ENCODE measurements at places on chromosomes 12 and 14.

DNA sequence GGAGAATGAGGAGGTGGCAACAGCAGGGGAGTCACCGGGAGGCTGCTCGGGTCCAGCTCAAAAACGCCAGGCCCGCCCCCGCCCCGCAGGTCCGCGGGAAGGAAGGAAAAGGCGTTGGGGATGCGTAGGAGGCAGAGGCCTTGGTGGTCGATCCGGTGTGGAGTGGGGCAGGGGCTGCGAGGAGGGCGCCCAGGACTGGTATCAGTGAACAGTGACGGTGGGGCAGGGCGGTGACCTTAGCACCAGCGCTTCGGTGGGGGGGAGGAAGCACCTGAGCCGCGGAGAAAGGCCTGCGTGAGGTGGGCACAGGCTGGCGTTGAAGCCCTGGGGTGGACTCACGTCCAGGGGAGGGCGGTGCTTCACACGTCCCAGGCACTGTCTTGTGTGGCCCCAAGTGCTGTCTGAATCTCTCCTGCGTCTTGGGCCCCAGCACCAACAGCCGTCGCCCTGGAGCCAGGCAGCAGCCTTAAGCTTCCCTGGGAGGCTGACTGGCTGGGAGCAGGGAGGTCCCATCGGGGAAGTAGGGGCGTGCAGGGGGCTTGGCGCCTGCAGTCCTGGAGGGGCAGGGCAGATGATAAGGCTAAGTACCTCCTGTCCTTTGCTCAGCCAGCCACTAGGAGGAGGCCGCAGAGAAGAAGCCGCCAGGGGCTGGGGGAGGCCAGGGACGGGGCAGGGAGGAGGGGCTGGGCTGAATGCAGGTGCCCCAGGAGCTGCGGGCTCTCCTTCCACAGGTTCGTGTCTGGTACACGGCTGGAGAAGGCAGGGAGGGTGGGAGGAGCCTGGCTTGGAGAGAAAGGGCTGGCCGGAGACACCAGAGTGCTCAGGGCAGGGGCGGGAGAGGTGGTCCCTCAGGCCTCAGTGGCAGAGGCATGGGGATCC, 26.5 kb downstream of the ZBTB42 start:
- no peak for DNase-seq

DNA sequence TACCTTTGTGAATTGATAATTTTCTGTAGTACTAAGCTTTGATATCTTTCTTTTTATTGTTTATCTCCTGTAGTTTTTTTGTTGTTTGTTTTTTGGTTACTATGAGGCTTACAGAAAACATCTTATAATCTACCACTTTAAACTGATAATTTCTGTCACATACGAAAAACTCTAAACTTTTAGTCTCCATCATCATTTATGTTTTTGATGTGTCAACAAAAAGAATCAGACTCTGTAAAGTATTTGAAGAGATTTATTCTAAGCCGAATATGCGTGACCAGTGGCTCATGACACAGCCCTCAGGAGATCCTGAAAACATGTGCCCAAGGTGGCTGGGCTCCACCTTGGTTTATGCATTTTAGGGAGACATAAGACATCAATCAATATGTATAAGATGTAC, 167.1 kb upstream of the ARHGAP5 start:
- no peak for DNase-seq

DNA sequence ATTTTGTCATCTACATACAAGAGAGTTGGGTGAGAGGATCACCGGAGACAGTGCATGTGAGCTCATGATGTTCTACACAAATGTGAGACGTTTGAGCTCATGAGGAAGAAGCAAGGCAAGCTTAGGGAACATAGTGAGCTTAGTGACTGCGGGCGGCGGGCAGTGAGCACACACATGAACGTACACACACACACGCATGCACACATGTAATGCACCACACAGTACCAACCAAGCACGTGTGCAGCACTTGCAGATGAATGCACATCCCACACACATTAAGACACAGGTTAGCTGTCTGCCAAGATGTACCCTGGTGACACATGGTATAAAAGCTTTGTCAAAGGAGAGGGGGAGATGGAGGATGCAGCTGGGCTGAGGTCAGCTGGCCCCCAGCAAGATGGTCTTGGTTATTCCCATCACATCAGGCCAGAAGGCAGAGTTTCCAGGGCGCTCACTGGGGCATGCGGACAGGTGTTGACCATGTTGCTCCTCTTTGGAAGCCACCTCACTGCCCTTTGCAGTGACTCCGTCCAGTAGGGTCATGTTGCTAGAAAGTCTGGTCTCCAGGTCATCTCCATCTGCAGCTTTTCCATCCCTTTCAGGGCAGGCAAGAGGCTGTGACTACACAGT, 8.7 kb upstream of the CACNA2D4 start:
- no peak for DNase-seq

- DNase-seq: no peak
Observed at GRCh38 chr12:12714276-12715021, 2.7 kb upstream of the CDKN1B start.

DNA sequence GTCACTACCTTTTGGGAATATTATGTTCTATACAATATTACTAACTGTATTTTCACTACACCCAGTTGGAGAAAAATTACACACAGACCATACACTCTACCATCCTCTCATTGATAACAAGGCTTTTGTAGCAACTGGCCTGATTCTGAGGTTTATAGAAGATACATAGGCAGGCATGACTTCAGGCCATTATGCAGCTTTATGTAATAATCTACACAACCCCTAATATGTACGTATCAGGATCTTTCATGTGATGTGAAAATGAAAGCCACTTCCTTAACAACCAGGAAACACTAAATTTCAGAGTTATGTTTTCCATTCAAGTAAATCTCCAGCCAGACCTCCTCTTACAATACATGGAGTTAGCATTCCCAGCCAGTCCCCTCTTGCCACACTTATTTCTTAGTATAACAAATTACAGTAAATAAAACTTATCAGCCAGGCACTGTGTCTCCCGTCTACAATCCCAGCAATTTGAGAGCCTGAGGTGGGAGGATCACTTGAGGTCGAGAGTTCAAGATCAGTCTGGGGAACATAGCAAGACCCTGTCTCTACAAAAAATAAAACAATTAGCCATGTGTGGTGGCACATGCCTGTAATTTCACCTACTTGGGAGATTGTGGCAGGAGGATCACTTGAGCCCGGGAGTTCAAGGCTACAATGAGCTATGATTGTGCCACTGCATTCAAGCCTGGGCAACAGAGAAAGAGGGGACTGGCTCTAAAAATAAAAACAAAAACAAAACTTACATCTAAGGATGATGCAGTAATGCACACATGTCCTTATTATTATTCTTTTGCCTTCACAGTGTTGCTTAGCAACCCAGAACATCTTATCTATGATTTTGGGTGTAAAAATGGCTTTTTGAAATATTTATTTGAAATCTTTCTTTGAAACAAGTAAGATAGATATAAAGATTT, 10.4 kb upstream of the OSBPL8 start:
- DNase-seq: no peak

DNA sequence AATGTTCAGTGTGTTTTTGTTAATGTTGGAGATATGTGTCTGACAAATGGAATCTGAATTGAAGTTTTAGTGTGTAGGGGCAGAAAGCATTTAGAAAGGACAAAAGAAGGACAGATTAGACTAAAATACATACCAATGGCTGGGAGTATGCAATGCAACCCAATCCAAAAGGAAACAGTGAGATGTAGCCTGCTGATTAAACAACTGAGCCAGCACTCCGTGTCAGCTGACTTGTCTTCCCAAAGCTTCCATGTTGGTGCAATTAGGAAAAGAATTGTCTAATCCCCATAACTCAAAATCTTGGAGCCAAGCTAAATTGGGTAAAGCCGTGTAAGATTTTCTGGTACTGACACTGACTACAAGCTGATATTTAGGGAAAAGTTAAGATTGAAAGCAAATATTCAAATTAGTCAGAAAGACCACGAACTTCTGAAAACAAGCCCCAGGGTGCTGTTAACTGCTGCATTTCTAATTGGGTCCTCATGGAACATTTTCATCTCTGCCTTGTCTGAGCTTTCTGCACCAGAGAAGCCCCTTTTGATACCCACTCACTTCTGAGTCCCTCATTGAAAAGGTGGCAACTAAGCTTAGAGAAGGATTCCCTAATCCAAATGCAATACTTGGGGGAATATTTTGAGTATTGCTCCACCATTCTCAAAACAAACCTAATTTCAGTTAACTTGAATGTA, 109.1 kb downstream of the DAD1 start:
- DNase-seq: no peak

DNA sequence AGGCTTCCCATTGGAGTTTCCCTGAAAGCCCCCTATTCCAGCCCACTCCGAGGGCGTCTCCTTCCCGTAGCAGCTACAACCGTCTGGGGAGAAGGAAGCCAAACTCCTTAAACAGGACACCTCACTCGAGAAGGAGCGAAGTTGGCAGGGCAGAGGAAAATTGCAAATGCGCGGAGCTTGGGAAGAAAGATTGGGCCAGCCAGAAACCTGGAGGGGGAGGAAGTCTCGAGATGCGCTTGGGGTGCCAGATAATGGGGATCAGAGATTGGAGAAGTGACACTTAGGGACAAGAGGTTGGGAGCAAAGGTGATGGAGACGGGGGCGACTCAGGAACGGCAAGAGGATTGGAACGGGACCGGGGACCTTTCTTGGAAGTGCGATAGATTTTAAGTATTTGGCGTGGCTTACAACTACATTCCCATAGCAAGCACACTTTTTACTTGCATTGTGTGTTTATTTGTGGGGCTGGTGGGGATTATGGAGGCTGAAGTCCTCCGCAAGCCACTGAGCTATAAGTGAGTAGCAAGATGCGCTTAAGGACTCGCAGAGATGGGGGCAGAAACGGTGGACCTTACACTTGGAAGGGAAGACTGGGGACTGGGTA, 926 bp downstream of the HRK start:
- DNase-seq: no peak

DNA sequence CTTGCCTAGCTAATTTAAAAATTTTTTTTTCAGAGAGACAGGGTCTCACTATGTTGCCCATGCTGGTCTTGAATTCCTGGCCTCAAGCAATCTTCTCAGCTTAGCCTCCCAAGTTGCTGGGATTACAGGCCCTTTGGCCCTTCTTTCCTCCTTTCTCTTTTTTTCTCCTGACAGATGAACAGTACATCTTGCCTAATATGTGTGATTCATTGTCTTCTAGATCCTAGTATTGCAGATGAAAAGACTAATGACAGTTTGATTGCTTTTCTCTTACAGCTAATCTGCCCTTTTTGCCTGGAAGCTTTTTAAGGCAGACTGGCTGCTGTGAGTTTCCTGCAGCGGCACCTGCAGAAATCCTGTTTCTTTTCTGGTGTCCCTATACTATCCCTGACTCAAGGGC, 12.0 kb downstream of the DEPDC4 start:
- DNase-seq: no peak

- DNase-seq: no peak
Observed at GRCh38 chr14:64569138-64569631, 19.4 kb downstream of the PPP1R36 start.

DNA sequence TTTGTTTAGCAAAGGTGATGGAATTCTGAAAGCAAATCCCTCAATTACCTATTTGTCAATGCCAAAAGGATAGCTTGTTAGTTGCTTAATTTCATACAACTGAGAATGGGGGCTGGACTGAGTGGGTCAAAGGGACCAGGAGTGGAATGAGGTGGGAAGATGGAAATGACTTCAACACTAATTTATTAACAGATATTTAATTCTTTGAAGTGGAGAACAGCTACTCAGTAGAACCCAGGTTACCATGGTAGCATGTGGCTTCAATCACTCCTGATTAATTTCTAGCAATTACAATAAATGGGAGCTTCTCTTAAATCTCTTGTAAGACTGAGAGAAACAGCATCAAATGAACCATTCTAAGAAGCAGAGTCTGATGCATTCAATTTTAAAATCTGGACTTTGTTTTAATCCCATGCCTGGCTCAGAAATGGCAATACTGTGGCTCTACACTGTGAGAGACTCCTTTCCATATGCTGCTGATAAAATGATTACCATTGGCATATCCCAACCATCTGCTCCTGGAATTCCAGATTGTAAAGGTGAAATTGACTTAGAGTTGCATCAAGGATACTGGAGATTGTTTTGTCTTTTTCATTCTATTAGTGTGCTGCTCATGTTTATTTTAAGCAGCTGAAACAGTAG, 607.8 kb downstream of the SNAPC1 start:
- no peak for DNase-seq

- DNase-seq: no peak
Observed at GRCh38 chr14:82641050-82641540, 1107.4 kb upstream of the SEL1L start.

GRCh38 chr14:33812601-33813000, 138.3 kb downstream of the EGLN3 start:
- no peak for DNase-seq
